ENCODE measurements at places on chromosomes 16 and 17.

DNA sequence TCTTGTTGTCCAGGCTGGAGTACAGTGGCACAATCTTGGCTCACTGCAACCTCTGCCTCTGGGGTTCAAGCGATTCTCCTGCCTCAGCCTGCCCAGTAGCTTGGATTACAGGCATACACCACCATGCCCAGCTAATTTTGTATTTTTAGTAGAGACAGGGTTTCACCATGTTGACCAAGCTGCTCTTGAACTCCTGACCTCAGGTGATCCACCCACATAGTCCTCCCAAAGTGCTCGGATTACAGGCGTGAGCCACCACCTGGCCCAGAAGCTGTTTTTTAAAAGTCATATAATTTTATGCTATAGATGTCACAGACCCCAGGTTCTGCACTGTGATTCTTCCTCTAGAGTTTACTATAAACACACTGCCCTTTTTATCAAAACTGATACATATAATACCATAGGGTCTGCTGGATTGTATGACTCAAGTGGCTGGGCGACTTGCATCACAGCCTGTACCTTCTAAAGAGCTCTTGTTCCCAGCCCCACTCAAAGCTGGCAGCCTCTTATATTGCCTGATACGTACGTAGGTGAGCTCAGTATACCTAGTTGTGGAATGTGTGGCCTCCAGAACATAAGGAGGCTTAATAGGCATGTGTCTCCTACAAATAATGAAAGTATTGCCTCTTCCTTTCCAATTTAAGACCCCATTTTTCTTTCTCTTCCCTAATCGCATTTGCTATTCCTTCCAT lies 295.8 kb downstream of the ZFHX3 start:
- DNase-seq: no peak

- no peak for DNase-seq
Measured at GRCh38 chr17:73011016-73011486, 81.4 kb downstream of the SLC39A11 start.

- no peak for DNase-seq
Measured at GRCh38 chr16:85781695-85782370, 17.5 kb downstream of the EMC8 start.

- DNase-seq: no peak
Measured at GRCh38 chr17:28975646-28976045, 24.3 kb upstream of the PHF12 start.

GRCh38 chr16:53968896-53969295 lies 264.9 kb downstream of the FTO start:
- DNase-seq: no peak

- no peak for DNase-seq
Measured at GRCh38 chr16:2072926-2073325, 25.1 kb downstream of the TSC2 start.

DNA sequence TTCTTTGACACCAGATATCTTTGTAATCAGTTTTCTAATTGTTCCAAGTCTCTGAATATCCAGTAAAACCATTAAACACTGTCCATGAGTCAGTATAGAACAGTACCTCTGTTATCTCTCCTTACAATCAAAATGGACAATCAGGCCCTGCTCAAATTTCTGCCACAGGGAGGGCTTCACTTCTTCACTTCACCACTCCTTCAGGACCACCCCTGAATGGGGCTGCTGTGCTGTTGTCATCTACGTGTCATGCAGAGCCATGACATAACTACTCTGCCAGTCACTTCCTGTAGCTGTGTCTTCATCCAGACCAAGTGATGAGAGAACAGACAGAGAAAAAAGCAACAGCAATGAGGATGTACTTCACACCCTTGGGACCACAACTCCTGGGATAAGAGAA lies 116.9 kb downstream of the TANC2 start:
- no peak for DNase-seq

DNA sequence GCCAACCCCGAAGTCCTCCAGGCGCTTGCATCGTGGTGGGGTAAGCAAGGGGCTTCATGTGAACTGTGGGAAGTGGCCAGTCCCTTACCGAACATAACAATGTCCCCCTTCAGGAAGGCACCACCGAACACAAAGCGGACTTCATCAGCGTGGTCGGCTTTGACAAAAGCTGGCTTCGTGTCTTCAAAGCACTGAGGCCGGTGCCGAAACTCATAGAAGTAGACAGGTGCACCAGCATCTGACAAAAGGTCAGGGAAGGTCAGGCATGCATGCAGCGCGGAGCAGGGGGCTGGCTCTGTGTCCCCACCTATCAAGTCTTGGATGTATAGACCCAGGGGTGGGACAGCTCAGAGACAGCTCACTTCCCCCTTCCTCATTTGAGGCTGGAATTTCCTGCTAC lies 16.6 kb upstream of the CES1 start:
- DNase-seq: no peak

DNA sequence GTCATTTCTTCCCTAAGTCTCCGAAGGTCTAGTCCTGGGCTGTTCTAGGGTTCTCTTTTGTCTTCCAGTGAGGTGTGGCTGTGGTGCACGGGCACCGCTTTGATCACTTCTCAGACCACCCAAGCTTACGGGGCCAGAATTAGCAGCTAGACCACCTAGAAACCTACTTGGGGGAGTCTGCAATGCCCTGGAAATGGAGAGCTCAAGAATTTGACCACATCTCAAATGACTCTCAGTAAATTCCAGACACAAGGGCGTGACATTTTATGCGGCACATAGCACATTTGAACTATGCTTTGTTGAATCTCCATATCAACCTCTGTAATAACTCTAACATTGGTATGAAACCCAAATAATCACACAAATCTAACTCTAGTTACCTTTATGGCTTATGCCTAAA lies 24.9 kb downstream of the TRIM16 start:
- no peak for DNase-seq

DNA sequence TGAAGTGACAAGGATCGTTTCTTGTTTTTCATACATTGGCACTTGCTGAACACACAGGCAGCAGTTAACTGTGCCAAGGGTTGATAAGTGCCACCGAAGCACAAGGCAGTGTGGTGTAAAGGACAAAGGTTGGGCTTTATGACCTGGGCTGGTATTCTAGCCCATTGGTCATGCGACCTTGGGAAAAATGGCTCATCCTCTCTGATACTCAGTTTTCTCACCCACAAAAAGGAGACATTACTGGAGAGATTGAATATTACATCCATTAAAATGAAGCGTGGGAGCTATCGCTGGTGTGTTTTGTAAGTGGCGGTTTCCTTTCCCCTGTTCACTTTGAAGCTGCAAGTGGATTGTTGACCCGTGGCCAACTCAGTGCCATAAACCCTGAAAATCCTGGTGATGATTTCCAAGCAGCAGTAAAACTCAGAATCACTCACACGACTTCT lies 216.9 kb downstream of the HAPSTR1 start:
- no peak for DNase-seq

- peak; percentile 29 for DNase-seq
Measured at GRCh38 chr17:61076621-61077031, 323.0 kb upstream of the TBX2 start.

GRCh38 chr16:54459509-54460262 lies 173.1 kb upstream of the IRX3 start:
- no peak for DNase-seq

DNA sequence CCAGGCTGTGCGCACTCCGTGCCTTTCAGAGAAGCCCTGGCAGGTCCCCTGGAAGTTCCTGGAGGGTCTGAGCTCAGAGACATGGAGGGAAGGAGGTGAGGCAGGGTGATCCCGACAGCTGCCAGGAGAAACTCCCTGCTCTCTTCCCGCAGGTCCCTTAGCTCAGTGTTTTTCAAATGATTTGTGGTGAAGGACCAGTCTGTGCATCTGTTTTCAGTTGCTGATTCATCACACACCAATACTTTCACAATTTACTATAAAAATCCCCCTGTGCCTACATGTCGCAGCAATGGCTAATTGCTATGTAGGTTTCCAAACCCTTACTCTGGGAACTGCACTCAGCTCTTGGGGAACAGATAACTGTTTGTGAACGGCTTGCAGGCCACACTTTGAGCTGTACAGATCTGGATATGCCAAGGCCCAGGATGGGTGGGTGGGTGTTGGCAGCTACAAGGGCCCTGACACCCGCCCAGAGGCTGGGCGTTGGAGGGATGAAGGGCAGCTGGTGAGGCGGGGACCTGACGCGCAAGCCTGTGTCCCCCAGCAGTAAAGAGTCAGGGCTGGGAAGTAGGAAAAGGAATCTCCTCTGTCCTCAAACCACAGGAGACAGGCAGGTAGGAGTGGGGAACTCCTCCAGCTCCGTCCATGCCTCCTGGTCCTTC lies 20.5 kb upstream of the EMP2 start:
- no peak for DNase-seq

- DNase-seq: no peak
Measured at GRCh38 chr16:47037746-47038458, 64.4 kb upstream of the DNAJA2 start.

DNA sequence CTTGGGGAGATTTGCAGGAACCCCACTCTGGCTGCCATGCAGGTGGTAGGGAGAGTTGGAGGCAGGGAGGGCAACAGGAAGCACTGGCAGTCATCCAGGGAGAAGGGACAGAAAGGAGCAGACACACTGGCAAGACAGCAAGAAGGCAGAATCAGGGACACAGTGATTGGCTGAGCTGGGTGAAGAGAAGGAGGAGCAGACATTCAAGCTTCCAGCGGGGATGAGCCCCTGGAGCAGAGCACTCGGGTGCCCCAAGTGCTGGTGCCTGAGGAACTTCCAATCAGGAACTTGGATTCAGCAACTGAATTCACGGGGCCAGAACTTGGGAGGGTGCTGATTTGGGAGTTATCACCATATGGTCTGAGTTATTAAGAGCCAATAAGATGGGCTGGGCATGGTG lies 6.3 kb upstream of the ITGA3 start:
- DNase-seq: no peak

GRCh38 chr17:57092779-57093178 lies 7.7 kb downstream of the AKAP1 start:
- DNase-seq: no peak

DNA sequence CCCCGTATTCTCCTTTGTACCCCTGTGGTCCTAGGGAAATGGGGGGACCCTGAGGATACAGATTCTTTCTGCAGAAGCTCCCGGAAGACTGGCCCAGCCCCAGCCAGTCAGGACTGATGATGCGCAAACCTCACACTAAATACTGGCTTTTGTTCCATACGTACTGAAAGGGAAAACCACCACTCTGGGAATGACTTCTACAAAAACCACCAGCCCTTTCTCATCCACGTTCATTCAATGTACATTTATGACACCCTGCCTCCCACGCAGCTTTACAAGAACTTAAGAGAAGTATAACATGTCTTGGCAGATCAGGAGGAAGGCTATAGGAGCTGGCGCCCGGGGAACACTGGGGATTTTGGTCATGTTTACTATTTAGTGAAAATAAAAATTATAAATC lies 70.6 kb downstream of the MARCHF10 start:
- DNase-seq: no peak

GRCh38 chr17:278676-279059 lies 73.9 kb downstream of the RPH3AL start:
- no peak for DNase-seq

DNA sequence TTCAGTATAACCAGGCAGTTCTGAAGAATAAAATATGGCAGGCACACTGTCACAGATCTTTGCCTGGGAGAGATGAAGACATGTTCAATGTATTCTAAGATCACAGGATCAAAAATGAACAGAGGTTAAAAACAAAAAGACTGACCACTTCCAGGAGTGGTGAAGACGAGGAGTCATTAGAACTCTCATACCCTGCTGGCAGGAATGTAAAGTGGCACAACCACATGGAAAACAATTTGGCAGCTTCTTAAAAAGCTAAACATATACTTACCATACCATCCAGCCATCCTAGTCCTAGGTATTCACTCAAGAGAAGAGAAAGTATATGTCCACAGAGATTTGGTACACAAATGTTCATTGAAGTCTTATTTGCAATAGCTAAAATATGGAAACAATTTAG lies 406.3 kb downstream of the NPIPA8 start:
- no peak for DNase-seq

- no peak for DNase-seq
Measured at GRCh38 chr16:20191566-20191965, 117.9 kb upstream of the GPR139 start.

All from NCI-H524 treated with DMSO at 0.1 percent for 48 hours (cell line).